Peyer's patch (tissue), 4 donors: ENCODE measurements at places on chromosomes 11 and 22. TPM values are rescaled to one million over a fixed set of nuclear protein-coding genes. Genes with fewer than 3 reads are reported as not detected.

GRCh38 chr11:44049832-44050231 lies 2.1 kb downstream of the ACCSL start:
- no peak for DNase-seq

- peak; percentile 17 for DNase-seq
These were observed at the start of gene MYRF for GRCh38 chr11:61752117-61752924. Gene MYRF, plus strand, starts transcription at chr11:61752636. Its CDS starts 109 bp downstream, at chr11:61752745.

- no peak for DNase-seq
These were observed 26.4 kb upstream of the PANX2 start for GRCh38 chr22:50144005-50144614.

The OR52E6 gene
- not detected for total RNA-seq

The OR52I2 gene
- not detected for total RNA-seq

The SLC22A8 gene
- not detected for total RNA-seq

GRCh38 chr11:65852508-65853245 lies 5.3 kb downstream of the CFL1 start:
- no peak for DNase-seq

The GRM5 gene
- total RNA-seq, result not detected

DNA sequence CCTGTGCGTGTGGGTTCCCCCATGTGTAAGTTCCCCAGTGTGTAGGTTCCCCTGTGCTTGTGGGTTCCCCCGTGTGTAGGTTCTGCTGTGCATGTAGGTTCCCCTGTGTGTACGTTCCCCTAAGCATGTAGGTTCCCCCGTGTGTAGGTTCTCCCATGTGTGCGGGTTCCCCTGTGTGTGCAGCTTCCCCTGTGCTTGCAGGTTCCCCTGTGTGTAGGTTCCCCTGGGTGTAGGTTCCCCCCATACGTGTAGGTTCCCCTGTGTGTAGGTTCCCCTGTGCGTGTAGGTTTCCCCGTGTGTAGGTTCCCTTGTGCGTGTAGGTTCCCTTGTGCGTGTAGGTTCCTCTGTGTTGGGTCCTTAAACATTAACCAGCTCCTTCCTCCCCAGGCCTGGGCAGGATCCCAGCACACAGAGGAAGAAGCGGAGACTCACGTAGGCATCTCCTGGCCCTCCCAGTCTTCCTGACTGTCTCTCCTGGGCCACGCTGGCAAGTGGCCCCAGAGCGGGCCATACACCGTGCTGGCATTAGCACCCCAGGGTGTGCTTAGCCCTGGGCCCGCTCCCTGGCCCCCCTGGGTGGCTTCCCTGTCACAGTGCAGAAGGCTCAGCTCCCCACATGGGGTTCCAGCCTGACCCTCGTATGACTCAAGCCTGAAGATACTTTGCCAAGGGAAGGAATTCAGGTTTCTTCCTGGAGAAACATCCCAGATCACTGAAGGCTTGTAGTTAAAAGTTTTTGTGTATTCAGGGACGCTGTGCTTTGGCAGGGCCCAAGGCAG lies 2.8 kb upstream of the GRAMD4 start:
- no peak for DNase-seq

The PARVG gene
- 33.0 TPM for total RNA-seq

DNA sequence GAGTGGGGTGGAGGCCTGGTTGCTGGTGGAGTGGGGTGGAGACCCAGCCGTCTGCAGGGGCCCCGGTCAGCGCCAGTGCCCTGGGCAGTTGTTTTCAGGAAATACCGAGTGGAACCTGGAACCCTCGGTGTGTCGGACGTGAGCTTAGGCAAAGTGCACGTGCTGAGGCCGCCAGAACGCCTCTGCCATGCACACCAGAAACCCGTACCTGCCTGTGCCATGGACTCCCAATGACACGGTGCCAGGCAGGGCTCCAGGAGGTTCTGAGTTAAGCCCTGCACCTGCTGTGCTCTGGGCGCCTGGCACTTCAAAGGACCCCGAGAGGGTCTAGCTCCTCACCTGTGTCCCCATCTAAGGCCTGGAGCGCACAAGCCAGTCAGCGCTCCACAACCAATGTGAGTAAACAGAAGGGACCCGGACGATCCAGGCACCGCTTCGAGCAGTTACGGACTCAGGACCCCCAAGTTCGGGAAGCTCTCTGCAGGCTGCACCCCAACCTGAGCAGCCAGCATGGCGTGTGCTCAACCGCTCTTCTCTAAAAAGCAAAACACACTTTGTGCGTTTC lies 12.3 kb downstream of the TOLLIP start:
- DNase-seq, result peak; percentile 44

The RPS13 gene
- 361 TPM for total RNA-seq

DNA sequence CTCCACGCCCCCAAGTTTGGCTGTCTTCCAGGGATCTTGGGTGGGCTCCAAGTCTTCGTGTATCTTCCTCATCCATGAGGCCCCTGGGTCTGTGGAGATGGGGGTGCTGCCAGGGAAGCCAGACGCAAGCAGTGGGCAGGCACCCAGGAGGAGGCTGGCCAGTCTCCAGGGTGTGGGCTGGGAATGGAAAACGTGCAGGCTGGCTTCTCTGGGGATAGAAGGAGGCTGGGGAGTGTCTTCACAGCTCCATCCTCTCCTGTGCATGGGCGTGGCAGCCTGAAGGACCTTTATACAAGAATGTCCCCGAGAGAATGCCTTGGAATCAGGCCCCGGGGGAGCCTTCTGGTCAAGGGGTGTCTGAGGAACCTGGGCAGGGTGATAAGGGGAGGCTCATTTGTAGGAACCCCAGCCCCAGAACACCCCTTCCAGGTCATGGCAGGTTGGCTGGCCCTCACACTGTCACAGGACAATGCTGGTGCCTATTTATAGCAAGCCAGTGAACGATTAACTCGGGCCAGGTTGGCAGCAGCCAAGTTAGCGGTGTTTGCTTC lies 14.0 kb downstream of the SGSM1 start:
- DNase-seq, result peak; percentile 50

The SLC7A4 gene
- total RNA-seq, result 3.3 TPM

- no peak for DNase-seq
These were observed 1164.4 kb downstream of the BRD1 start for GRCh38 chr22:48663297-48663696.

The OR8A1 gene
- total RNA-seq, result not detected

The TEX54 gene
- total RNA-seq, result not detected

GRCh38 chr22:39665229-39665628 lies 94.7 kb downstream of the CACNA1I start:
- DNase-seq, result no peak

DNA sequence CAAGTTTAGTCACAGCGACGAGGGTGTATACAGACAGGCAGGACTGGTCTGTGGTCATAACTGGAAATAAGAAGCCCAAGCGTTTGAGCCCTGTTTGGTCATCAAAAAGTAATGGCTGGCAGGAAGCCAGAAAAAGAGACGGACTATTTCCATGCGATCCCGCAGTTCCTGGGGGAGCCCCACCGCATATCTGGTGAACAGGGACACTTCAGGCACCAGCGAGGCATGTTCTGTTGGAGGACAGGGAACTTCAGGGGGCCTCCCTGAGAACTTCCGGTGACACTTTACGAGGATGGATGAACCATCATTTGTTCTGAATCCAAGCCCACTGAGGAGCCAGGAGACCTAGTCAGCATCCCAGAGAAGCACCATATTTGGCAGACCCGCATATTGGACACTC lies 29.7 kb upstream of the TRIM29 start:
- DNase-seq, result no peak

DNA sequence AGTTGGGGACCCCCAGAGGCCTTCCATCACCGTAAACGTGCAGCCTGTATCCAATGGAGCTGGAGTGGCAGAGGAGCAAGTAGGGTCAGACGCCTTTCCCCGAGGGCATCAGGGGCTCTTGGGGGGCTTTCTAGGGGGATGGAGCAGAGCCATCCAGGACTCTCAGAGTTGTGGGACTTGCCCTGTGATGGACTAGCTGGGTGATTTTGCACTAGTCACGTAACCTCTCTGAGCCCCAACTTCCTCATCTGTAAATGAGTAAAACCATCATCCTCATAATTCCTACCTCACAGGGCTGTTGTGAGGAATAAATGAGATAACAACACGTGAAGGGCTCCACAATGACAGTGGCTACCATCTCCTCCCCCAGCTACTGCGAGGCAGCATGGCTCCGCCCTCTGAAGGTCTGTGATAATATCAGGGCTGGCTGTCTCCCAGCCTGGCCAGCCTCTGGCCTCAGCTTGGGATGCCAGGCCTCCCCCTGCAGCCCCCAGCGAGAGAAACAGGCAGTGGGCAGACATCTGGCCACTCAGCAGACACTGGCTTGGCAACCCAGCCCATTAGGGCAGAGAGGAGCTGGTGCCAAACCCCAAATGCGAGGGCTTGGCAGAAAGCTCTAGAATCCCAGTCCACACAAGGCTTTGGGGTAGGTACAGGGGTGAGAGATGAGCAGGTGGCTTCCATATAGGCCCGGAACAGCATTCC lies 6.7 kb downstream of the USP2 start:
- DNase-seq, result no peak

- DNase-seq, result no peak
These were observed 83.3 kb upstream of the ALKBH3 start for GRCh38 chr11:43797337-43797736.

The CFAP68 gene
- total RNA-seq, result 16.0 TPM

- no peak for DNase-seq
These were observed 15.2 kb downstream of the TRIM34 start for GRCh38 chr11:5639953-5640352.

DNA sequence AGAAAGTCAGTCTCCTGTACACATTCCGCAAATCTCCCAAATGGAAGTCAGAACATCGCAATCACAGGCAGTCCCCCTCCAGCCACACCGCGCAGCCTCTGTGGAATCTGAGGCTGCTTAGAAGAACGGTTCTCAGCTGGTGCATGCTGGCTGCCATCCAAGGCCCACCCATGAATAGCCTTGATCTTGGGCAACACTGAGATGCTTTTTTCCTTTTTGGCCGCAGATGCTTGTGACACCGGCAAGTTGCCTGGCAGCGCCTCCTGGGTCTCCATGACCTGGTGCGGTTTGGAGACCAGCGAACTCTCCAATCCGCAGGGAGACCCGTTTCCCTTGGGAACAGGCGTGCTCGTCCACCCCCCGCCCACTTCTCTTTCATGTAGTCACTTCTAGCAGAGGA lies 26.3 kb upstream of the PHF21B start:
- no peak for DNase-seq

The MLC1 gene
- not detected for total RNA-seq

DNA sequence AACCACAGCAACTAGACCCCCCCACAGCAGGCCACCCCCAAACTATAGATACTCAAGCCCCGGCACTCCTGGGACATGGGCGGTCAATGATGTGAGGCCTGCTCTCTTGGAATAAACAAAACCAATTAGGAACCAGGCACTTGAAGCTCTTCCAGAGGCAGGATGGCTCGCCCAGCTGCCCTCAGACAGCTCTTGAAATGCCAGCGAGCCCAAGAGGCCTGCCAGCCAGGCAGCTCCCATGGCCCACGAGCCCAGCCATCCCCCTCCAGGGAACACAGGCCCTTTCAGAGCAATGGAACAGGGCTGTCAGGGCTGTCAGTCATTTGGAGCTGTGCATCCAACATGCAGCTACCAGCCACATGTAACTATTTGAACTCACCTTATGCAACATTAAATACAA lies 34.0 kb upstream of the TFIP11 start:
- no peak for DNase-seq

- no peak for DNase-seq
These were observed 27.2 kb downstream of the GLB1L2 start for GRCh38 chr11:134358856-134359490.

GRCh38 chr22:25853078-25853477 lies 111.1 kb downstream of the MYO18B start:
- no peak for DNase-seq

The CALCA gene
- not detected for total RNA-seq

The SLC43A3 gene
- total RNA-seq, result 38.8 TPM

The BRSK2 gene
- total RNA-seq, result 6.4 TPM

The LSP1 gene
- 14.1 TPM for total RNA-seq

GRCh38 chr22:38213990-38214301 lies 12.2 kb downstream of the MAFF start:
- DNase-seq, result peak; percentile 56

- DNase-seq, result no peak
These were observed 481.7 kb upstream of the CHORDC1 start for GRCh38 chr11:90704510-90704909.

The PATE4 gene
- not detected for total RNA-seq

DNA sequence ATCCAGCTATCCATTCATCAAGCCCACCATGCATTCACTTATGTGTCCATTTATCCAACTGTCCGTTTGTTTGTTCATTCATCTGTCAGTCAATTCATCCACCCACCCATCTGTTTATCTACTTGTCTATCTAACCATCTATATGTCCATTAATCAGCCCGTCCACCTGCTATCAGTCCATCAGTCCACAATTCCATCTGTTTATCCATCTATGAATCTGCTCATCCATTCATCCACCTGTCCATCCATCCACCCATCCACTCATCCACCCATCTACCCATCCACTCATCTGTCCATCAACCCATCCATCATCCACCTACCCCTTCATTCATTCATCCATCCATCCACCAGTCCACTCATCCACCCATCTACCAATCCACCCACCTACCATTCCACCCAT lies 970 bp upstream of the SPI1 start:
- DNase-seq, result no peak

GRCh38 chr11:27718346-27718862 lies 18.1 kb upstream of the BDNF start:
- DNase-seq, result no peak

The DTX4 gene
- total RNA-seq, result 41.3 TPM

- no peak for DNase-seq
These were observed 537.4 kb upstream of the LUZP2 start for GRCh38 chr11:23959462-23959861.

The KRTAP5-7 gene
- not detected for total RNA-seq

The FOLH1 gene
- total RNA-seq, result not detected

- DNase-seq, result no peak
These were observed 769.5 kb upstream of the ANO3 start for GRCh38 chr11:25562417-25562816.

The OR5B21 gene
- total RNA-seq, result not detected

GRCh38 chr11:37951996-37952395 lies 1354.0 kb upstream of the RAG2 start:
- no peak for DNase-seq
